AML-193 (cell line): ENCODE measurements at places on chromosomes 6 and 20.

DNA sequence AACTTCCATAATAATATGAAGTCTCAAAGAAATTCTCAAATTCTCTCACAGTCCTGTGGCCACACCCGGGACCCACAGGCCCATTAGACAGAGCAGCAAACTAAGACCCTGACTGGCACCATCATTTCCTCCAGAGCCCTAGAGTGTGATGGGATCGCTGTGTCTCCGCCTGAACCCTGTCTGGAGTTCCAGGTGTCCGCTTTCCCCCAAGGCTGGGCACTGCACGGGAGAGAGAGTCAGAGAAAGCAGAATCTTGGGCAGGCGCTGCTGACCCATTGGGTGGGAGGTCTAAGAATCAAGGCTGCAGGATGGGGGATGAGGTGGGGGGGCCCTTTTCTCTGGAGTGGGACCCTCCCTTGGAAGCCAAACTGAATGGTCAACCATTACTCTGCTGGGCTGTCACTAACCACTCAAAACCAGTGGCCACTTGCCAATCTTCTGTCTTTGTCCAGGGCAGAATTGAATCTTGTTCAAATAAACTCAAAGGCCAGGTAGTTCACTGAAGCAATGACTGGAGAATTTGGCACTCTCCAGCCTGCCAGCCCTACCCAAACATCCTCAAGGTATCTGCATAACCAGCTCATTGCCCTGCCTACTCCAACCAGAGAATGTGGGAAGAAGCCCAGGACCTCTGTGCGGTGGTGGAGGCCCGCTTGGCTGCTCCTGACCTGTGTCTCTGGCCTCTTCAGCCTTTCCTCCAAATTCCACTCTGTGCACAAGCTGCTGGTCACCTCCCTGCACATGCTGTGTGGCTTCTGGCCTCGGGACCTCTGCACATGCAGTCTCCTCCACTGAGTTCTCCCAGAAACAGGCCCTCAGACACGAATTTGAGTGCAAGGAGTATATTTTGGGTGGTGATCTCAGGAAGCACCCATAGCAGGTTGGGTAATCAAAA is 141.1 kb downstream of the CEBPB start:
- no peak for DNase-seq

- DNase-seq = peak; percentile 8
These were observed 60.2 kb upstream of the RALY start for GRCh38 chr20:33933469-33933909.

- no peak for DNase-seq
These were observed 19.0 kb upstream of the STX11 start for GRCh38 chr6:144131248-144131709.

- DNase-seq = no peak
These were observed 184.3 kb downstream of the EDN1 start for GRCh38 chr6:12474167-12475140.

GRCh38 chr20:48521121-48521520 is 306.7 kb downstream of the PREX1 start:
- no peak for DNase-seq

DNA sequence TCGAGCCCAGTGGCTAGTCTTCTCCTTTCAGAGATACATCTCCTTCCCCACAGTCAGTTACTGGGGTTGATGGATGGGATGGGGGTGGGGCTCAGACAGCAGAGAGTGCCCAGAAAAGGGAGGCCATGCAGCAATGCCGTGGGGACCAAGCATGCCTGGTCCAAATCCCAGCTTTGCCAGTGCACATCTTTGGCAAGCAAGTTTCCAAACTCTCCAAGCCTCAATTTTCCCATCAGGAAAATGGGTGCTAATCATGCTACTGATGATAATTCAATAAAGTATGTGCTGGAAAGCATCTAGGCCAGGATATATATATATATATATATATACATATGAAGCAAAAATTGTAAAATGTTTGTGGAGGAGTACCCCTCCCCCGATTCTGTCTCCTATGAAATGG is 78.9 kb downstream of the CD40 start:
- DNase-seq = no peak
